Progenitor cell of endocrine pancreas (in vitro differentiated cells): ENCODE measurements at places on chromosomes 7 and 10.

DNA sequence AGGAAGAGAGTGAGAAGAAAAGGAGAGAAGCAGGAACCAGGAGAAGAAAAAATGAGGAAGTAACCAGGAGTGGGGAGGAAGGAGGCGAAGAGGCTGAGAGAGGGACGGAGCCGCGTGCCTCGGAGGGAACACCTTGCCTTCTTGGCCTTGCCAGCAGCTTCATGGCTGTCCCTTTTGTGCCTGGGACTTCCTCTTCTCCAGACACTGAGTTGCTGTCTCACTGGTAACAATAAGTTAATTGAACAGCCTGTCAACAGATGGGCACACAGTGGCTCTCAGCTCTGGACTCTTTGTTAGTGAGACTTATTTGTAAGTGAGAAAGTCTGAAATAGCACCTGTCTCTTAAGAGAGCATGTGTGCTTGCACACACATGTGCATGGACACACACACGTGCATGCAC, 83.2 kb downstream of the GATA3 start:
- DNase-seq = no peak

DNA sequence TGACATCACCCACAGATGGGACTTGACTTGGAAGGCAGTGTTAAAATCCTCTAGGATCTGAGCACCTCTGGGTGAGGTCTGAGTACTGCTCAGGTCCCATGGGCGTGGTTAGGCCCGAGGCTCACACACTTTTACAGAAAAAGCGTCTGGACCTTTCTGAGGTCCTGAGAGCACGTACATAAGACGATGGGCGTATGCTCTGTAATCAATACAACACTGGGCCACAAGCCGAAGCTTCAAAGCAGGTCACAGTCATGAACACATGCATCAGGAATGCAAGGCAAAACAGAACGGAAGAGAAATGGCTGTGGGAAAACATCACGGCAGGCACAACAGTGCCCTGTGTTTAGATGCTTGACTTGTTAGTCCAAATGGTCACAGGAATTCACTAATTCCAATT, 112.2 kb downstream of the LARP4B start:
- DNase-seq = no peak

GRCh38 chr7:135386181-135386580, 123.7 kb downstream of the CNOT4 start:
- DNase-seq = no peak

DNA sequence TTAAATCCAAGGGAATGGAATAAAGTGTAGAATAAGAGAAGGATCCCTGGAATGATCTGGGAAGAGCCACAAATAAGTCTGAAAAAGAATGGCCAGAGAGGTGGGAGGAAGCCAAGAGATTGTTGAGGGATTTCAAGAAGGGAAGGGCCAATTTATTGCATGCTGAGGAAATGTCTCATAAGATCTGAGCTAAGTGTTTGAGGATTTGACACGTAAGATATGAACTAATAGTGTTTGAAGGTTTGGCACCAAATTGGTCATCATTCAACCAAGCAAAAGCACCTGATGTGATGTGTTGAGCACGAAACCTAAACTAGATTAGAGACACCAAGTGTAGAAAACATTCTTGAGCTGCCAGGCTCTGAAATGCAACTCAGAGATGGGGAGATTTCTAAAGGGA, 97.9 kb downstream of the TSPAN12 start:
- no peak for DNase-seq

- DNase-seq = no peak
Observed at GRCh38 chr10:102545997-102546396, 42.2 kb downstream of the SUFU start.

- DNase-seq = no peak
Observed at GRCh38 chr7:29463504-29464158, 100.0 kb upstream of the PRR15 start.

DNA sequence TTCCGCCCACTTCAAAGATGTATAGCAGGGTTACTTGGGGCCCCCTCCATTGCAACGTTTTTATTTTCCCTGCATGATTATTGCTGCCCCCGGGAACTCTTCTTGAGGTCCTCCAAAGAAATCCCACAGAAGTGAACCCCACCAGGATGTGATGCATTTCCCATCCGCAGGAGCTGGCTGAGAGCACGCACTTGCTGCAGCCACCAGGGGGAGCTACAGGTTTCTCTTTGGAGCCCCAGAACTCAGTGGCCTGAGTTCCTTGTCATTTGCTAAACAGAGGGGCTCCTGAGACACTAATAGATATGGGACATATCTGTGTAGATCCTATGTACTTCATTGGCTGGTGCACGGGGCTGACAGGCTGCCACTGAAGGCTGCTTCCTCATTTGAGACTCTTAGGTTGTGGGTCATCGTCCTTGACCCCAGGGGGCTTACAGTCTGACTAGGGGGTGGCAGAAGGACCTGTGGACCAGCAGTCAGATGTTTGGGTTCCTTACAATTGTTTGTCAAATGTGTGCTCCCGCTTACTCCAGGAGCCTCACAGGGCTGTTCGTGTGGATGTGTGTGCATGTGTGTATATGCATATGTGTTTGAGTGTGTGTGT, 52.3 kb upstream of the ENO4 start:
- DNase-seq = peak; percentile 72

DNA sequence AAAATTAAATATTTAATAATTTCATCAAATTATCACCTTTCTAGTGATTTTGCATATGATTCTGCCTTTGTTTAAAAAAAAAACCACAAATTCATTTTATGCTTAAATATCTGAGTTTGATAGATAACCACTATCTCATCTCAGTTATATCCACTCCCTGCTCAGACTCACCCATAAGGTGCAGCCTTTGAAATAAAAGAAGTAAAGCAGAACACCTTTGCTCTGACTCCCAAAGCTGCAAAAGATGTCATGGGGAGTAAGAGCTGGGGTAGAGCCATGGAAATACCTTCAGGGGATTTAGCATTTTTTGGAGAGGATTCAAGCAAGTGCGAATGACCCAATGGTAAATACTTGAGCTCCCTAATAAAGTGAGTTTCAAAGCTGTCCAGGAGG, 15.1 kb upstream of the CYP3A5 start:
- DNase-seq = no peak

GRCh38 chr7:47739301-47739875, 157.5 kb upstream of the TNS3 start:
- DNase-seq = no peak

DNA sequence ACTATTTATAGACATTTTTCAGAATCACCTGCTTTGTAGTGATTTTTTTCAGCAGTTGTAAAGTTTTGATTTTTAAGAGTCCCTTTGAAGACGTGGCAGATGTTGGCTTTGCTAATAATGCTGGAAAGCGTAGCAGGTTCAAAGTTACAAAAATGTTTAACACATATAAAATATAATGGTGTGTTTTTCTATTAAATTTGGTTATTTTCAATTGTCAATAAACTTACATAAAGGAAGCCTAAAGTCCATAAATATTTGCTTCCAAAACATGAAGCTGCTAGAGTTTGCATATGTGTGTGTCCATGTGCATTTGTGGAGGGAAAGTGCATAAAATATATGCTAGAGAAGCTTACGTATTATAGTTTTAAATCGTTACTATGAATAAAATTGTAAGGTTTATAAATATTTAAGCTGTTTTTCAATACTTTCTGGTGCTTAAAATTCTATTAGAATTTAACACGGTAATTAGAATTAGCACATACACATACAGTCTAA, 3.7 kb downstream of the MEOX2 start:
- DNase-seq = no peak

GRCh38 chr10:68598978-68599770, 39.0 kb downstream of the TET1 start:
- no peak for DNase-seq

DNA sequence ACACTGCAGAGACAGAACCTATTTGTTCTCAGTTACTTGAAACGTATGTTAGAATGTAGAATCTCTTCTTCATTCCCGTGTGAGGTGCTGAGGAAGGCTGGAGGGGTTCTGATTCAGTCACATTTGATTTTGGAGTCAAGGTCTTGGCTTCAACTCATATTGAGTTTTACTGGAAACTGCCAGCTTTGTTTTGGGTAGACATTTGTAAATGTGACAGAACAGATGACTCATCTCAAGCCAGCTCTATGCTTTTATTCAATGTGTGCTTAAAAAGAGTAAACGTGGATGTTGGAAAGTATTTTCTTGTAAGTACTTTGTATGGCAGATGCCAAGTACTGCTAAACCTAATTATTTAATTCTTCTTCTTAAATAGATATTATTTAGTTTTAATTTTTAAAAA, 780.8 kb upstream of the C7orf33 start:
- no peak for DNase-seq

GRCh38 chr7:142968229-142968628, 6.1 kb upstream of the KEL start:
- DNase-seq = no peak

DNA sequence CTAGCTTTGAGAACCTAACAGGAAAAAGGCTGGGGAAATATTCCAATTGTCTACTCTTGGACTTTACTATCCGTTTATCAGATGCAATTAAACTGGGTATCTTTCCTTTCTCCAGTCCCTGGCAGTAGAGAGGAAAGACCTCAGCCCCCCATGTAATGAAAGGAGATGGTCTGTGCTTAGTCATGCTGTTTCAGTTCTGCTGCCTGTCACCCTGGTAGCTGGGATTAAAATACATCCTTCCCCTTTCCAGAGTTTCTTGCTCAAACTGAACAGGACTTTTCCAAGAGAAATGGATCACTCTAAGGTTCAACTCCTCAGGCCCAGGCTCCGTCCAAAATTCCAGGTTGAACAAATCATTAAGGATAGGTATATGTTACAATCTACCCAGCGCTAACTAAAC, 202.9 kb downstream of the PTEN start:
- DNase-seq = no peak

- no peak for DNase-seq
Observed at GRCh38 chr10:3769556-3769955, 15.5 kb downstream of the KLF6 start.

GRCh38 chr10:30719832-30720231, 90.3 kb upstream of the LYZL2 start:
- DNase-seq = no peak

GRCh38 chr10:70756700-70757360, 28.3 kb downstream of the TBATA start:
- DNase-seq = no peak

GRCh38 chr7:155468785-155469148, 10.8 kb downstream of the EN2 start:
- no peak for DNase-seq

GRCh38 chr7:37311355-37311754, 137.3 kb downstream of the ELMO1 start:
- no peak for DNase-seq

DNA sequence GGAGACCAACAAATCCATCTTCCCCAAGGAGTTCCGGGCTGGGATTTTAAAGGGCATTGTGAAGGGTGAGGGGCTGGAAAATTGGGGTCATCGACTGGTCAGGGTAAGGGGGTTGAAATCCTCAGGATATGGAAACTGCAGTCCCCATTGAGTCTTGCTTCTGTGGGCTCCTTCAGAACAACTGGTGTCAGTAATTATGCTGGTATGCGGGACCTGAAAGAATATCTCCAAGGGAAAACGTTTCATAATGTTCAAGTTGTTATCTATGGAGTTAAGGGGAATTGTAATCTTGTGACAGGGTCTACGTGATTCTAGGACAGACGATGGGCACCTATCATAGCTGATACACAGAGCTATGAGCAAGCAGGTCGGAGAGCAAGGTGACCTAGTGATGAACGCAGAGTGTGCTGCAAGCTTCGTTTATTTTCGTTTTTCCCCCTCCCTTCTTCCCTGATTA, 494 bp upstream of the RHBDD2 start:
- no peak for DNase-seq

DNA sequence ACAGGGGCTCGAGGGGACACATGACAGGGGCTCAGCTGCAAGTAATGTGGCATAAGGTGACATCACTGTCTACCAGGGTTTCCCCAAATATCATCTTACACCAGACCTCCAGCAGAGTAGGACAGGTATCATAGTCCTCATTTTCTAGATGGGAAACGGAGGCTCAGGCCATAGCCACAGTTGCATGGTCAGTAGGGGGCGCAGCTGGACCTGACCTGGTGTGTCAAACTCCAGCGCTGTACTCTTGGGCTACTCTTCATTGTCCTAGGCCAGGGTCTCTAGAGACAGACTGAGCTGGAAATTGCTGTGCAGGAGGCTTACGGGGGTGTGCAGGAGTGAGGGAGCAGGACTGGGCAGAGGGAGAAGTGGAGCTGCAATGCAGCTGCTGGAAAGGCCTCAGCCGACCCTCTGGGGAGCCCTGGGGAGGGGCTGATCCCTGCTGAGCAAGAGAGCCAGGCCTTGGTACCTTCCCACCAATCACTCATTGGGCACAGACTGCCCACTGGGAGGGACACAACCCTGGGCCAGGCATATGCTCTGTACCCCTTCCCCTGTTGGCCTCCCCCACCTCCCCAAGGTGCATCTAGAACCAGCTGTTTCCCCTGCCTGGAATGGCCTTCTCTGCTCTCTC, 89.9 kb downstream of the CDH23 start:
- peak; percentile 63 for DNase-seq

GRCh38 chr10:70990681-70991080, 102.3 kb upstream of the PCBD1 start:
- no peak for DNase-seq

DNA sequence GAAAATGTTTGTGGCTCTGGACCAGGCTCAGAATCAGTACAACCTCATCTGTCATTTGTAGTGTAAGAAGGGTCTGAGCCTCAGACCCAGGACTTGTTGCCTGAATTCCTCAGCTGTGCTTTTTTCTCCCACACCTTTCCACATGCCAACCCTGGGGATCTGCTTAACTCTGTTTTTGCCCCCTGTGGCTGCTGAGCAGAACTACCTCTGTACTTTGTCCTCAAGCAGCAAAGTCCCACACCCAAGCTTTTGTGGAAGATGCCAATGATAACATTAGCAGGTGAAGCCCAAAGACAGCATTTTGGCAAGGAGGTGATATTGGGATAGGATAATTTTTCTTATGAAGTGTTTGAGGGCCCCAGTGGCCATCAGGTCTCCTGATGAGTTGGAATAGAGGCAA, 5.8 kb upstream of the CYP2C18 start:
- DNase-seq = no peak

- no peak for DNase-seq
Observed at GRCh38 chr10:122508021-122508420, 46.7 kb downstream of the HTRA1 start.

DNA sequence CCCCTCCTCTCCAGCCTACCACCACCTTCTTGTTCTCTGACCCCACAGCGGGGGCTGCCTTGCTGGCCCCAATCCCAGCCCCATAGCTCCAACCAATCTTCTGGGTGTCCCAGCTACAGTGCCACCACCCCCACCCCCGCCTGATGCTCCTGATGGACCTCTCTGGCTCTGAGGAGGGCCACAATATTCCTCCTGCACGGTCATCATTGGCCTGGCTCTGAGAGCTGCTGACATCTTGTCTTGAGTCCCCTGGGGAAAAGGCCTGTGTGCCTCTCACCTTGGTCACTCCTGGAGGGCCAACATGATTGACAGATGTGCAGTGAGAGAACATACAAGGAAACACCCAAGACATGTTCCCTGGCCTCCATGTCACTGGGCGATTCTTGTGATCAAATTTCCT, 7.6 kb downstream of the GDF2 start:
- DNase-seq = no peak

DNA sequence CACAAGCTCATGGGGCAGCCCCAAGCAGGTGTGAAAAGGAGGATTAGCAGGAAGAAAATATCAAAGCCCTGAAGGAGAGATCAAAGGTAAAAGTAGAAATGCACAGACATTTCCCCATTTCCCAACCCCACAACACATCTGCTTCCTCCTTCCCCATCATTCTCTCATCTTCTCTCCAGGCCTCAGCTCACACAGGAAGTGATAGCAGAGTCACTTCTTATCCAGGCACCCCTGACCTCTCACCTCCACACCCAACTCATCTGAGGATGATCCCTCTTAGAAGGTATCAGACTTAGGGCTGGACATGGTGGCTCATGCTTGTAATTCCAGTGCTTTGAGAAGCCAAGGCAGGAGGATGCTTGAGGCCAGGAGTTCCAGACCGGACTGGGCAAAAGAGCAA, 18.2 kb upstream of the GJC3 start:
- DNase-seq = no peak
